ENCODE measurements at places on chromosomes 1 and 21.

GRCh38 chr1:238135708-238136664 is 245.3 kb upstream of the ZP4 start:
- no peak for DNase-seq

DNA sequence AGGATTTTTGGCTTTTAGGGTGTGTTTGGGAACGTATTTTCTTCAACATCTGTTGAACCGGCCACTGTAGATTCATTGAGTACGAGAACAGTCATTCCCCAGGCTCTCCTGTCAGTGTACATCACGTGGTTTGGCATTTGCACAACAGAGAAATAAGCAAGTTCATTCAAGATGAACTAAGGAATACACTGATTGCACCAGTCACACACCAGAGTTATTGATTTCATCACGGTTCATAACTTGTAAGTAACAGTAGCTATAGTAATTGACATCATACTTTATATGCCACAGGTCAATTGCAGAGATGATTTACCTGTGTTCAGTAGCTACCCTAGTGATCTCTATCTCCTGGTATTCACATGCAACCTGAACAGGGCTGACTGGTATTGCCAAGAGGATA is 90.7 kb upstream of the ETS2 start:
- DNase-seq: no peak

- no peak for DNase-seq
Observed at GRCh38 chr1:17944646-17945045, 163.0 kb upstream of the IGSF21 start.

DNA sequence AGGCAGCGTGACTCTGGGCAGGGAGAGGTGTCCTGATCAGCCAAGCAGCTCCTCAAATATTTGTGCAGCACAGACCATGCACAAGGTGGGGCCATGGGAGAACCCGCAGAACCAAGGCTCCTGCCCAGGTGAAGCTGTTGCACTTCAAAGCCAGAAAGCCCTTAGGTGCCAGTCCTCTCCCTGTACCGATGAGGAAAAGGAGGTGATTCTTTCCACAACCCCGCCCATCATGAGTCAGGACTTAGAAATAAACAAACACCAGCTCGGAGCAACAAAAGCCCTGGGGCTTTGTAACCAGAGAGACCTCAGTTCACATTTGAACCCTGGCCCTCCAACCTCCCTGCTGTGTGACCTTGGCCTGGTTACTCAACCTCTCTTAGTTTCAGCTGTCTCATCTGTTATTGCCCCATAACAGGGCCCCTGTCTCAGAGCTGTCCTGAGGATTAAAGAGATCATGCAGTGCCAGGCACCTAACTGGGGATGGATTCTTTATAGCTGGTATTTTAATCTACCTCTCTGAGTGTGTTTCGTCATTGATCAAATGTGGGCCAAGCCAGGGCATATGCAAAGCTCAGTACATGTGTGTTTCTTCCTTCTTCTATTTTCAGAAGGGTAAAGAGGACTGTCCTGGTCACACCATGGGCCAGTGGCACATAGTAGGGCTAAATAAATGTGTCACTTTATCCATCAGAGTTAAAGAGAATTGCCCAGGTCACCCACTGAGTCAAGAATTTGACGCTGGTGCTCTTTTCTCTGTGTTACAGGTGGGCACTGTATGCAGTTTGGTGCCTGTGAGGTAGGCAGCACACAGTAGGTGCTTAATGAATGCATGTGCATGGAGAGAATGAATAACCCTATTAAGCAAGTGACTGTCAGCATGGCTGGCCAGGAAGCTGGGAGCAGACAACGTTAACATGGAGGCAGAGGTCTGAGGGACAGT is 1.4 kb downstream of the LDLRAD1 start:
- no peak for DNase-seq

DNA sequence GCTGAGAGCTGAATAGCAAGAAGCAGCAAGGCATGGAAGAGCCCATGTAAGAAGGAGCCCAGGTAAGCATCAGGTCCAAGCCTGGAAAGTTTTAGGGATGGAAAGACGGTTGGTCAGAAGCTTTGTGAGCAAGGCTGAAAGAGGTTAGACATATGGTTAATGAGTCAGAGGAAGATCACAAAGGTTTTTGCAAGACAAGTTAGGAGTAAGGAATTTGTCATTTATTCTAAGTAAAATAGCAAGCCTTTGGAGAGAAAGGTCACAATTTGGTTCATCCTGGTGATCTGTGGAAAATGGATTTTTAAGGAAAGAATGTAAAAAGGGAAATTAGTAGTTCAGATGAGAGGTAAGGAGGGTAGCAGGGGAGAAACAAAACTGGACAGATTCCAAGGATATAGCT is 106.7 kb downstream of the DPYD start:
- no peak for DNase-seq

GRCh38 chr21:31612894-31613785 is 46.4 kb upstream of the SOD1 start:
- DNase-seq: no peak

DNA sequence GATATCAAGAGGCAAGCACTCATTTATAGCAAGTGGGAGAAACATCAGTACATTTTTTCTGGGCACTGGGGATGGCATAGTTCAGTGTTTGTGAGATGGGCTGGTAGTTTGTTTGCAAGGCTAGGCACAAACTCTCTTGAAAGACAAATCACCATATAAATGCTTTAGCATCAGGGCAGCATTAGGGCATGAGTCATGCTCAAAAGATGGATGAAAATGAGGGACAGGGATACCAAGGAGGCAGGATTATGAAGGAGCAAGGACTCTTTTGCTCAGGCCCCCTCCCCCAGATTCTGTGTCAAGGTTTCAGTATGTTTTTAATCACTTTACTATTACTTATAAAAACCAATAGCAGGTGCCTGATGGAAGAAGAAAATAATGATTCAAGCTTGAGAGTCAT is 43.9 kb upstream of the CAMK1G start:
- DNase-seq: no peak

GRCh38 chr21:42309753-42310213 is 5.4 kb downstream of the TFF3 start:
- peak; percentile 74 for DNase-seq

DNA sequence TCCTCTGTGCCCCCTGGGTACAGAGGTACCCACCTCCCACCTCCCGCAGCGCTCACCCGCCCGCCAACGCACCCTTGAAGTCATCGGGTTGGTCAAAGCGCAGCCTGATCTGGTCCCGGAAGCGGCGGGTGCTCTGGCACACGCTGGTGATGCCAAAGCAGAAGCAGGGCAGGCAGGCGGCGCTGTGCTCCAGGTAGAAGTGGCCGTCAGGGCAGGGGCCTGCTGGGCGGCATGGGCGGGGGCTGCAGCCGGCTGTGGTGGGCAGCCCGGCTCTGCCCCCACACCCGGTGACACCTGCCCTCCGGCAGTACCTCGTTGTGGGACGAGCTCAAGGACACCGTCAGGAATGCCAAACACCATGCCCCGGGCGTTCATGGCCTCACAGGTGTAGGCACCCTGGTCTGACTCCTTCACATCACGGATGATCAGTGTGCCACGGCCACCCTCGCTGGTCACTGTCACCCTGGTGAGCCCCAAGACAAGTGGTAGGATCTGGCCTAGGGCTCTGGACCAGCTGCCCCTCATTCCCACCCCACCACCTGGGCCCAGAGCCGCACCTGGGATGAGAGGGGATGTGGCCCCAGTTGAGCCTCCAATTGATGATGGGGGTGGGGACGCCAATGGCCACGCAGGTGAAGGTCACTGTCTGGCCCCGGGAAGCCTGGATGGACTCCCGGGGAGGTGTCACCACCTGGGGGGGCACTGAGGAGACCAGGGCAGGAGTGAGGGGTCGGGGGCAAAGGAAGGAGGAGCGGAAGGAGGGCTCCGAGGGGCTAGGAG is 52.5 kb downstream of the HSPG2 start:
- no peak for DNase-seq

DNA sequence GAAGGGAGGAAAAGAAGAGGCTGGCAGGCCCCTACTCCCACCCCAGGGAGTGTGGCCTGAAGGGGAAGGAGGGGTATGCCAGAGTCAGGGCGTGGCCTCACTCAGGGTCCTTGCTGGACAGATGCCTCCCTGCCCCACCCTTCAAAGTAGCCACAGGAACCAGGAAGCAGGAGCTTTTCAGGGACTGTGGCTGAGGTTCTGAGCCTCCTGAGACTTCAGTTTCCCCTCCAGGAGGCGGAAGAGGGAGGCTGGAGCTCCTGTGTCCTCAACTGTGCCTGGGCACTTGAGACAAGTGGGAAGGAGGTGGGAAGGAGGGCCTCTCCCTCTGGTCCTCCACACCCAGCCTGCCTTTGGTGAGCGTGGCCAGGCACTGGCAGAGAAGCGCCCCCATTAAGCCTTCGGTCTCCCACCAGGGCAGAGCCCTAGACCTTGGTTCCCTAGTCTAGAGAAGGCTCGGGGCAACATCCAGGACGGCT is 5.3 kb downstream of the CELSR2 start:
- DNase-seq: no peak

DNA sequence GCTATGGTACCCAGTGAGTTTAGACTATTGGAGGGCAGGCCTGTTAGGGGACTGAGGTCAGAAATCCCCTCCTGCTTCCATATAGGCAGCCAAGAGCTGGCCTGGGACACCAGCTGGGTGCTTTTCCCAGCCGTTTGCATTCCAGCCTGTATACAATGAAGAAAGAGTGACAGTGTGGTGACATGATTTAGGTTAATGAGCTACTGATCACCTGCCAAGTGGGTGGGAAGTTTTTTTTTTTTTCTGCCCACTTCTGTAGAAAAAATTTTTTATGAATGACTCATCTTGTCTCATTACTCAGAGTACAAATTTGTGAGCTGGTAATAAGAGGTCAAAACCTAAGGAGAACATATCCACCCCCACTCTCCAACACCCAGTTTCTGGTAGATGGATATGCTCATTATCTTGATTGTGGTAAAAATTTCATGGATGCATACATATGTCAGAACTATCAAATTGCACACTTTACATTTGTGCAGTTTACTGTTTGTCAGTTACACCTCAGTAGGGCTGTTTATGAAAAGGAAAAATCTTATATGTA is 16.4 kb upstream of the CGN start:
- no peak for DNase-seq

GRCh38 chr1:167824163-167824794 is 89.7 kb downstream of the ADCY10 start:
- no peak for DNase-seq

- DNase-seq: no peak
Observed at GRCh38 chr1:236334893-236335545, 53.3 kb upstream of the ERO1B start.

DNA sequence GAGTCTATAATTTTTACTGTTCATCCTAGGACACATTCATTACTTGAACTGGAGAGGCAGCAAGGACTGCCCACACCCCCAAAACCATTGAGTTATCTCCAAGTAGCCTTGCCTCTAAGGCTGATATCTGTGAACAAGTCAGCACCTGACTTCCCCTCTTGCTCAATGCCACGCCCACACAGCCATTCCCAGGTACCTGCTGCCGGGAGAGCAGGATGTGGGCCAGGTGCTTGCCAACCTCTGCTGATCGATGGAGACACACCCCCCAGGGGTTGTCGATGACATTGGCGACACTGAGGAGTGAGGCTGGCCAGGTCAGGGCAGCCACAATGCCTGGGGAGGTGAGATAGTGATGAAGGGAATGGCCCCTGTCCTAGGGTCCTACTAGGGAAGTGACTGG is 60.1 kb downstream of the TMCO4 start:
- DNase-seq: no peak

GRCh38 chr1:246052603-246053002 is 454.5 kb downstream of the SMYD3 start:
- DNase-seq: no peak

DNA sequence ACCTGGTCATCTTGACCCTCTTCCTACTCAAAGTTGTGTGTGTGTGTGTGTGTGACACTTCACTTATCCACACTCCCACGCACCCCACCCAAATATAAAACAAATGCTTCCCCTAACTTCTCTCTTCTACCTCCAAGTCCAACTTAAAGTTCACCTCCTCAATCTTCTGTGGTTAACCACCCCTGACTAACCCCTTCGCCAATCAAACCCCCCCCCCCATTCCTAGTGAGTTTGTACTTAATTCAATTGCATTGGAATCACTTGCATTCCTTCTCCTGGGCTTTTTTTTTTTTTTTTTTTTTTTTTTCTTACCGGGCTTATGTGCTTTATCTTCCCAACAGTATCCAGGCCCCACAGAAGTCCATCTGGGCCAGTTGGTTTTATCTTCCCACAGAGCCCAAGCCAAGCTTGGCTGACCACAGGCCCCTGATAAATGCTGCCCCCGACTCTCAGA is 78.4 kb downstream of the CD58 start:
- no peak for DNase-seq

- no peak for DNase-seq
Observed at GRCh38 chr1:176869577-176869976, 294.9 kb downstream of the ASTN1 start.

- no peak for DNase-seq
Observed at GRCh38 chr1:161069241-161069640, 450 bp downstream of the ARHGAP30 start.

DNA sequence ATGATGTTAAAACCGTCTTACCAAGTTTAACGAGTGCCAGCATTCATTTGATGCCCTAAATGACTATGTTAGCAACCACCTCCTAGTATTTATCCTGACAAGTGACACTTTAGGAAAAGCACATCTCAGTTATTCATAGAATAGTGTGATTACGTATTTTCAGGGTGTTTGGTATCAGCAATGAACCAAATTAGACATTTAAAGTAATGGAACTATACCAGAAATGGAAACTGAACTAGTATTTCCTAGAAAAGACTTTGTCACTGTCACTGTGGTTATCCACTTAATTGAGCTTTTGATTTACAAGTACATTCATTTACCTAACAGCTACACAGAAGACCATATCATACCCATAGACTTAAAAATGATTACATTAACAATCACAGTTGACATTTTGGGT is 3.6 kb upstream of the IL12RB2 start:
- no peak for DNase-seq

- no peak for DNase-seq
Observed at GRCh38 chr1:10880063-10880462, 83.6 kb upstream of the CASZ1 start.

DNA sequence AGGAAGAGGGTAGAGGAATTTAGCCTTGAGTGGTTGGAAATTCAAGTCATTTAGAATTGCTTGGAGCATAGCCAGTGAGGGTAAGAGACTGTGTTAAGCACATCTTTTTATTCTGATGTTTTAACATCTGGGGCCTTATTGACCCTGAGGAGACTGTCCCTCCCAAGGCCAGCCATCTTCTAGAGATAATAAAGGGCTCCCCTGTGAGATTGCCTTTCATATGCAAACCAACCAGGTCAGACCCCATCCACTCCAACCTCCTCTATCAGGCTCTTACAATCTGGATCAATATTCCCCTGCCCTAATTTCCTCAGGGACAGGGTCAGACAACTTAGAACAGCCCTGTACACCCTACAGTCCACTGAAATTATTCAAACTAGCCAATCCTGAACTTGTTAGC is 93.8 kb downstream of the ATP1B1 start:
- no peak for DNase-seq

- no peak for DNase-seq
Observed at GRCh38 chr21:46159390-46159789, 4.0 kb upstream of the FTCD start.

DNA sequence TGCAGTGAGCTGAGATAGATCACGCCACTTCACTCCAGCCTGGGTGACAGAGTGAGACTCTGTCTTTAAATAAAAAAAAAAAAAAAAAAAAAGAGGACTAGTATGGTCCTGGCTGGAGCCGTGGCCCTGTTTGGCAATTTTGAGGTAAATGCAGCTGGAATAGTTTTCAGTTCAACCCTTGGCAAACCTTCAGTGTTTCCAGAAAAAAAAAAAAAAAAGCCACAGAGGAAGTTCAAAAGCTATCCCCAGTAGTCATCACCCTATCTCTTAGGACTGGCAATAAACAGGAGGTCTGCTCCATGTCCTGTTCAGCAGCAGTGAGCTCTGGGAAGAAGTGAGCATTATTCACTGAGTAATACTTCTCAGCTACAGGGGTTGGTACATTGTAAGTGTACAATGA is 56.8 kb upstream of the ERRFI1 start:
- no peak for DNase-seq
